GM12865 (cell line): ENCODE measurements at places on chromosomes 12 and 14.
A peak's percentile ranks its signal among the peaks of the same experiment; 100 is the strongest.

DNA sequence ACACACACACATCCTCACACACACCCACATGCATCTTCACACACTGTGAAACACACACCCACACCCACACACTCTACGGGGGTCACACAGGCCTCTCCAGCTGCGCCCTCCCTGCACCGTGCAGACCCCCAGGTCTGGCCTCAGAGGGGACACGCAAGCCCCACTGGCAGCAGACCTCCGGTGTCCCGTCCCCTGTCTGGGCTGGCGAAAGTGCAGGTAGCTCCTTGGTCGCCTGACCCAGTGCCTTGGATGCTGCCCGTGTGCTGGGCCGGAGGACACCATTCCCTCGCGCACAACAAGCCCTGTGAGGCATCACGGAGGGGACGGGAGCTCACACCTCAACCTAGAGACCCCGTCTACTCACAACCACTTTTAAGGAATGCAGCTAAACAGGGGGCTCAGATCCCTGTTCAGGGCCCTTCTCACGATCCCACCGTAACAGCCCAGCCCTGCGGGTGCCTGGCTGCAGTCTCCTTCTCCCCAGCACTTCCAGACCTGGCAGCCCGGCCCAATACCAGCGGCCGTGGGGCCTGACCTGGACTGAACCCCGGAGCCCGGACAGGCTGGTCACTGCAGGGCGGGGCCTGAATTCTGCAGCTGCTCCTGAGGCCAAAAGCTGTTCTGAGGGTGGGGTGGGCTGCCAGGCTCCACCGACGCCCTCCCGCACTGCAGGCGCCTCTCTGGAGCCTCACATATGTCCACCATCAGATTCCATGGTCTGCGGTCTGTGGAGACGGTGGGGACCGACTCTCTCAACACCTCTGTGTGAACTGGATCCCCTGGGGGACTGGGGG lies 42.1 kb upstream of the FZD10 start:
- no peak for DNase-seq

DNA sequence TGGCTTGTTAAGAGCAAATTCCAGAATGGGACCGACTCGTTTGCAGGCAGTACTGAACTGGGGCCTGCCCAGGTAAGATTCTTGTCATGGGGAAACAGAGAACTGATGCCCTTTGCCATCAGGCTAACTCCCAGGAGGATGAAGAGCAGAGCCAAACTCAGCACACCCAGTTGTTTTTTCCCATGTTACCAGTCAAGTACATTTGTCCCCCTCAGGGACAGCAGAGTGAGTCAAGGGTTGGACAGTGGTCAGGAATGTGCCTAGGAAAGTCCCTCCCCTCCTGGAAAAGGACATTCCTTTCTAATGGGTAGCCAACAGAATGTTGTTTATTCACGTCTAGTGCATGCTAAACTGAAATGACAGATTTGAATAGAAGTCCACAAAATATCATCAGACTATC lies 1.6 kb downstream of the ART4 start:
- DNase-seq, result no peak

- DNase-seq, result peak; percentile 12
These were observed 27.9 kb upstream of the DICER1 start for GRCh38 chr14:95185033-95185766.

- DNase-seq, result no peak
These were observed 98.3 kb downstream of the UNC79 start for GRCh38 chr14:93528884-93529558.

DNA sequence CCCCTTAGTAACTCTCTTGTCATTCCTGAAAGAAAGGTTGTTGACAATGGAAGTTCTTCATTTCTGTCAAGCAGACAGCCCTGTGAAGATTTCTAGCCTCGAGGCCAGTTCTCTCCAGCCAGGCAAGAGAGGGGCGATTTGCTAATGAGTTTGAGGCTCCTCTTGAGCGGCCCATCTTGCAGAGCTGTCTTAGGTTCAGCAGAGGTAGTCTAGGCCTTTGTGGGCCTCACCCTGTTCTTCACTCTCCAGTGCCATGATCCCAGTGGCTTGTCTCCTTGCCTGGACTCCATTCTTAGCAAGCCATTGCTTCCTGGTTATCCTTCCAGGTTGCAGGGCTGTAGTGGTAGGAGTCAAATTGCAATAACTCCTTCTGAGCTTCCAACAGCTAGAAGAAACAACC lies 9.7 kb downstream of the TPH2 start:
- no peak for DNase-seq

GRCh38 chr12:92639017-92639416 lies 63.8 kb upstream of the PLEKHG7 start:
- DNase-seq, result no peak

- no peak for DNase-seq
These were observed 25.8 kb upstream of the NUDT14 start for GRCh38 chr14:105206873-105207272.

DNA sequence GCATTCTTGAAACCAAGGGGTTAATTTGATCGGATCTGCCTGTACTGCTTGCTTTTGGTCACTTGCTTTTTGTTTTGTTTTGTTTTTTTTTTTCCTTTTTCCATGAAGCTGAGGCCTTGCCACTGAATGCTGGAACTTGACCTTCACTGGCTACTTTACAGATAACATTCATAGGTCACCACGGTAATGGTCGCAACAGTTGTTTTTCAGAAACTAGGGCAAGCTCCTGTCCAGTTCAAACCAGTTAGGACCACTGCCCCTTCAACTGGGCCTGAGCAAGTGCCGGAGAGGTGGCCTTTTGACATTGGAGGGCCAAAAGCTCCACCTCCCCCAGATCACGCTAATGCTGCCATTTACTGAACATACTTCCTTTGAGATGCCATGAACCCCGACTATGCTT lies 147.6 kb downstream of the FOXN3 start:
- DNase-seq, result no peak

DNA sequence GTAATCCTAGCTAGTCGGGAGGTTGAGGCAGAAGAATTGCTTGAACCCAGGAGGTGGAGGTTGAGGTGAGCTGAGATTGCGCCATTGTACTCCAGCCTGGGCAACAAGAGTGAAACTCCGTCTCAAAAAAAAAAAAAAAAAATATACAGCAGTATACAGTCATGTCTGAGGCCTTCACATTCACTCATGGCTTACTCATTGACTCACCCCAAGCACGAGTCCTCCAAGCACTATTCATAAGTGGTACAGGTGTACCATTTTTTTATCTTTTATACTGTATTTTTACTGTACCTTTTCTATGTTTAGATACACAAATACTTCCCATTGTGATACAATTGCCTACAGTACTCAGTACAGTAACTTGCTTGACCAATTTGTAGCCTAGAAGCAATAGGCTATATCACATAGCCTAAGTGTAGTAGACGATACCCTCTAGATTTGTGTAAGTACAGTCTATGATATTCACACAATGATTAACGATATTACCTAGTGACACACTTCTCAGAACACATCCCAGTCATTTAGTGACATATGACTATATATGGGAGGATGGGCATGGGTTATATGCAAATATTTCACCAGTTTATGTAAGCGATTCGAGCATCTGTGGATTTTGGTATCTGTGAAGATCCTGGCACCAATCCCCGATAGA lies 12.2 kb downstream of the LLPH start:
- DNase-seq, result no peak

GRCh38 chr12:93134175-93134890 lies 205.2 kb upstream of the EEA1 start:
- no peak for DNase-seq

DNA sequence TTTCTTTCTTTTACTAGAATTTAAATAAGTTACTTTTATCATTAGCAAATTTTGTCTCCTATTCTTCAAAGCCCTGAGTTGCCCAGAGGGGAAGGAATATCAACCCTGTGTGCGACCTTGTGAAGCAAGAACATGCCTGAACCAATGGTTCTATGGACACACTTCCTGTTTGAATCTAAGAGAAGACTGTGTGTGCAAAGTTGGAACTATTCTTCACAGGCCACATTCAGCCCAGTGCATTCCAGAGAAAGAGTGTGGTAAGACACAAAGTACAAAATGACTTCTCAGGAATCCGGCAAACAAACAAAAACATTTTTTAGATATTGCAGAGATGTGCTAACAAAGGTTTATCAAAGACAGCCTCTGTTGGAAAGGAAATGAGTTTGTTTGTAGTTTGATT lies 90.8 kb upstream of the PTPRQ start:
- no peak for DNase-seq

DNA sequence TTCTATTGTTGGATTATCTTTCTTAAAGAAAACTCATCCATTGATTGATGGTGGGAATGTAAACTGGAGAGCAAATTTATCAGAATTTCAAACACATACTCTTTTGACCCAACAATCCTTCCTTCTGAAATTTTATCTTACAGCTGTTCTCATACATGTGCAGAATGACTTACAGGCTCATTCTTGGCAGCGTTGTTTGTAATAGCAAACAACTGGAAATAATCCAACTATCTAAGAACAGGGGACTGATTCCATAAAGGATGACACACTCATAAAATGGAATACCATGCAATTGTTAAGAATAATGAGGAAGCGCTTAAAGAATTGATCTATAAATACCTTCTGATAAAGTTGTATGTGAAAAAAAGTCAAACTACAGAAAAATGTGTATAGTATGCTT lies 24.0 kb downstream of the RHOJ start:
- DNase-seq, result no peak

GRCh38 chr14:70317969-70318634 lies 41.4 kb downstream of the COX16 start:
- peak; percentile 49 for DNase-seq

DNA sequence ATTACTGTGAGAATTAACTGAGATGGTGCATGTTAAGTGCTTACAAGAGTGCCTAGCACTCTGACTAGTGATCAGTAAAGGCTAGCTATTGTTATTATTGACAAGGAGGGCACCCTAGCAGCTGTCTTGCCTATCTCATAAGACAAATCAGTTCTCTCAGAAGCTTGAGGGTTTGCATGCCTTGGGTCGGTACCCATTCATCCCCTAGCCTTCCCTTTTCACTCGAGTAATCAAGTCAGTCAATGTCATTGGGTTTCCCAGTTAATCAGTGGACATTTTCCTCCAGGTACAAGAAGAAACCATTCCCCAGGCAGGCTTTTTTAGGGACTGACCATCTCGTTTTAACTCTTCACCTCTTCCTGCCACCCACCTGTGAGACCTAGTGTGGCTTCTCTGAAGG lies 10.4 kb upstream of the TFCP2 start:
- DNase-seq, result no peak

- DNase-seq, result no peak
These were observed 504 bp downstream of the WNT5B start for GRCh38 chr12:1629338-1630132.

DNA sequence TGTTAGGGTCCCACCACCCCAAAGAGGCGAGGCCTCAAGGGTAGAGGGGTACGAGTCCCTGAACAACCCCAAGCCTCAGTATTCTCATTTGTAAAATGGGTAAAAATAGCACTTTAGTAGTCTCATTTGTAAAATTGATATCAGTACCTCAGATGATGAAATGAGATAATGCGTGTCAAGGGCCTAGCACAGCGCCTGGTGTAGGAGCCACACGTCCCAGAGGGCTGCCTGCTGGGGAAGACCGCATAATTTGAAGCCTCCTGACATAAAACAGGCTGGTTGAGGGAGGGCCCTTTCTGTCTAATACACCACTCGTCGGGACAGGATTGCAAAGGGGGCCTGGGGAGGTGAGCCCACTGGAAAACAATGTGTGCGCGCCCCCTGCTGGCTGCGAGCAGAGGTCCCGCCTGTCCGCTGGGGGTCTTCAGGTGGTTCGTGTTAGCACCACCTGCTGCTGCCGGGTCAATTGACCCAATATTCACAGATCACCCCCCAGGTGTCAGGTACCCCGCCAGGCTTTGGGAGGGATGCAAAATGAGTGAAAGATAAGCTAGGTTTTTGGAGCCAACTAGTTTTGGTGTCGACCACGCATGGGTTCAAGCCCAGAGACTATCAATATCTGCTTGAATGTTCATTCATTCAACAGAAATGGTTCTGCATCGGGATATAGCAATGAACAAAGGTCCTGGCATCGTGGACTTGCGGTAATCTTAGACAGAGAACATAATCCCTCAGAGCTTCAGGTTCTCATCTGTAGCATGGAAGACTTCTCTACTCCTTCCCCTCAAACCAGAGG lies 24.7 kb upstream of the IRF2BPL start:
- DNase-seq, result peak; percentile 85

GRCh38 chr12:26870491-26871419 lies 37.8 kb upstream of the ITPR2 start:
- DNase-seq, result peak; percentile 77
